Activated CD8-positive, alpha-beta memory T cell treated with anti-CD3 and anti-CD28 coated beads, Interleukin-2, amount 10 ng/mL, durations not matched to agents 7 days and 5 days (primary cell): ENCODE measurements at places on chromosomes 2 and 18.

DNA sequence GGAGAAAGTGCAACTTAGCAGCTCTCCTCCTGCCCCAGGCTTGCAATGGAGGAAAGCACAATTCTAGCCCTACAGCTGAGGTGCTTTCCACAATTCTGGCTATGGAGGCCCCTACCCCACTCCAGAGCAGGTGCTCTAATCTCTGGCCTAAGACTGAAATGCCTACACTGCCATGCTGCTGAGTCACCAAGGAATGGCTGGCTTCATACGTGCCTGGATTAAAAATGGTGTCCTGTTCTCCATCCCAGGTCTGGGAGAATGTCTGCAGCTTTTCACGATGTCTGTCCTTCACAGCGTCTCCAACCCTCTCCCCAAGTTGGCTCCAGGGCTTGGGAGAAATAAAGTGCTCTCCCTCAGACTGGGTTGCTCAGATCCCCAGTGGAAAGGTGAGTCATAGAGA lies 48.5 kb downstream of the MBOAT2 start:
- DNase-seq, result no peak

- peak; percentile 46 for DNase-seq
These were observed 17.8 kb upstream of the PMAIP1 start for GRCh38 chr18:59881728-59882656.

DNA sequence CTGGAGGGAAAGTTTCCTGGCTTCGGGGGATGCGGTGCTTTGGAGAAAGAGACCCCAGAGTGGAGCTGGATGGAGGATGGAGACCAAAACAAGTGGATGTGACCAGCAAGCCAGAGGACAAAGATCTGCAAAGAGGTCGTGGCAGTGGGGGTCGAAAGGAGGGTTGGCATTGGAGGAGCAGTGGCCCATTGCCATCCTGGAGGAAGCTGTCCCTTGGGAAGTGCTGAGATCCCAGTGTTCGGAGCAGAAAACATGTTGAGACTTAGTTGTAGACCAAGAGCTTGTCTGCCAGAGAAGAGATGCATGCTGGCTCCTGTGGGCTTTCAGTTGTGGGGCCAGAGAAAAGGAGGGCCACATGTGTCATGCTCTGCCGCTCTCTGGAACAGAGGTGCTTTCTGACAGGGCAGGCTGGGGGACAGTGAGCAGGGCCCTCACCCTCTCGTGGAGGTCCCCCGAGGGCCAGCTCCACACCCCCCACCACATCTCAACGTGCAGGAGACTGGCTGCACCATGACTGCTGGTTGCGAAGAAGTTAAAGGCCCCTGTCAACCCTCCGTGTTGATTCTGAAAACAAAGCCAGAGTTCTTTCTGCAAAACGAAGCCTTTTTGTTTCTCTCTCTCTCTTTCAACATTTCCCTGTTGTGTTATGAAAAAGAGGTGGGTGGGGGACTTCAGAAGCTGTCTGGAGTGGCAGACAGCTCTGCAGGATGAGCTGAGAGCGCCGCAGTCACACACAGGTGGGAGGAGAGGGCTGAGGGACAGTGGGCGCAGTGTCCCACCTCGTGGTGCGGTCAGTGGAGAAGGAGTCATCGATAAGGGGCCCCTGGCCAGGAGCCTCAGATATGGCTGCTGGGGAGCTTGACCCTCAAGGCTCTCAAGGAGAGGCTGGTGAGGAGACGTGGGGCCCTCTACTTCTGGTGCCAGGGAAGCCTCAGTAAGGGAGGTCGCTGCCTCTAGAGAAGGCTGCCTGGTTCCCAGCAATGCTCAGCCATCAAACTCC lies 77.6 kb upstream of the BCL2L11 start:
- no peak for DNase-seq

DNA sequence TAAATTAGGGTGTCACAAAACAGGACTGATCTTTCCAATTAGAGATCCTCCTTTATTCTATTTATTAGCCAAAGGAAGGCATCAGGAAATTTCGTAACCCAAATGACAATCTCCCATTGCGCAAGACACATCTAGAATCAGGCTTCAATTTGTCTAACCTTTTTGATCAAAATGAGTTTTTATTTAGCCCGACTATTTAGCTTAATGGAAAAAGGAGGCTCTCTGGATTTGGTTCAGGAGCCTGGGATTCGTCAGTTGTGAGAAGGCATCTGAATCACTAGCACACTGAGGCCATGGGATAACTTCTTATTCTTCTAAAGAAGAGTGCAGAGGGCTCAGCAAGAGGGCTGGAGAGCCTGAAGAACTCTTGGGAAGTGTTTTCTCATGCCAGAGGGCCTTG lies 332.1 kb upstream of the ETAA1 start:
- no peak for DNase-seq

- peak; percentile 54 for DNase-seq
These were observed 26.9 kb upstream of the DTNB start for GRCh38 chr2:25700221-25700660.

- no peak for DNase-seq
These were observed 265.8 kb upstream of the SLC14A2 start for GRCh38 chr18:45349467-45349866.

DNA sequence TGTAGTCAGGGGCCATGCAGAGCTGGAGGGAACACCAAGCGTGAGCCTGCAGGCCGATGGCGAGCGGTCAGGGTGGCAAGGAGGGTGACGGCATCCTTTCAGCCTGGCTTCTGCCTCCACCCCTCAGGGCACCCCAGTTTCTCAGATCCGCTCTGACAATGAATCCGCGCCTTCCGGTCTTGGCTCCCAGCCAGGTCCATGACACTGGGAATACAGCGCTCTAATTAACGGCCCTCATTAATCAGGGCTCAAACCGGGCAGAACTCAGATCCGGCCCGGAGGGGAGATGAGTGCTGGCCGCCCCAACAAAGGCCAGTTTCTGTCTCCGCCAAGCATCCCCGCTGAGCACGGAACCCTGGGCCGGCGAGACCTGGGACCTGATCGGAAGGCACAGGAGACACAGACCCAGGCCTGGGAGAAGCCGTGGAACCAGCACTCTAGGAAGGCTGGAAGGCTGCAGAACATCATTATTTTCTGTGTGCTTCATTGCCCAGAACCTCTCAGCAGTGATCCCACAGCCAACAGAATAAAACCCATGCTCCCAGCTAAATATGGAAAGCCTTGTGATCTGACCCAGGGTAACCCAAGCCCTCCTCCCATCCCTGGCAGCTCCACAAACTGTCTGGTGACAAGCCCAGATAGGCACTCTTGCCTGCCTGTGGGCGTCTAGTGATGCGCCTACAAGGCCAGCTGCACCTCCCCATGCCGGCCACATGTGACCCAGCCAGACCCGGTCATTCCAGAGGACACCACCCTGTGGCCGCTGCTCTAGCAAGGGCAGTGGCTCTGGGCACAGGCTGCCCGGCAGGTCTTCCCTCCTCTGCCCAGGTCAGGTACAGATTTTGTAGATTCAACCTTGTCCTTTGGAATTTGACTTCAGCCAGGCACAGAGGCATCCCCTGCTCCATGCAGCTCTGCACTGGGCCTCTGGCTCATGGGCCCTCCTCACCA lies 438.7 kb upstream of the MYT1L start:
- DNase-seq, result no peak

- no peak for DNase-seq
These were observed 211.7 kb downstream of the SP3 start for GRCh38 chr2:173753441-173753840.

GRCh38 chr2:45244928-45245327 lies 235.7 kb upstream of the SIX2 start:
- DNase-seq, result no peak

DNA sequence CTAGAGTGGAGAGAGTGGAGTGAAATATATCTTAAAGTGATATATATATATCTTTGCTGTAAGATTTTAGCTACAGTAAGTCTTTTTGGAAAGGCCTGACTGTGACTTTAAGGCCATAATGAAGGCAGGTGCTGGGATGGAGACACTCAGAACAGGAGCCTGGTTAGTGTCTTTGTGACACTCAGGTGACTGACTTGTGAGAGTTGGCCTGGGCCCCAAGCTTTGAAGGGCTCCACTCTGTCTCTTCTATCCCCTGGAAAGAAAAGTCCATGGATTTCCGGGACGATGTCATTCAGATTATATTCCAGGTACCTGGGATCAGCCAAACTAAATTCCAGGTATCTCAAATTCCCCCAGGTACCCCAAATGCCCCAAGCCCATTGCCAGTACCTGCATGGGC lies 276.6 kb downstream of the PDE11A start:
- no peak for DNase-seq

- DNase-seq, result no peak
These were observed 1.7 kb downstream of the ROCK2 start for GRCh38 chr2:11342551-11343367.

GRCh38 chr2:223908304-223908998 lies 36.7 kb downstream of the WDFY1 start:
- DNase-seq, result no peak

- peak; percentile 73 for DNase-seq
These were observed 15.5 kb downstream of the WDFY1 start for GRCh38 chr2:223929571-223930102.

DNA sequence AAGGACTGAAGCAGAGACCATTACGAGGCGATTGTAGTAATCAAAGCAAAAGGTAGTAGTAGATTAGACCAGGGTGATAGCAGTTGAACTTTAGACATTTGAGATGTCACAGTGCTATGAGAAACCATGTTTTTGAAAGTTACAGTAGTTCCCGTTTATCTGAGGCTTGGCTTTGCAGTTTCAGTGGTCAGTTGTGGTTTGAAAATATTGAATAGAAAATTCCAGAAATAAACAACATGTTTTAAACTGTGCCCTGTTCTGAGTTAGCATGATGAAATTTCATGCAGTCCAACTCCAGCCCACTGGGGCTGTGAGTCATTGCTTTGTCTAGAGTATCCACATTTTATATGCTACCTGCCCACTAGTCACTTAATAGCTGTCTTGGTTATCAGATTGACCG lies 47.5 kb downstream of the ZNF638 start:
- DNase-seq, result no peak

DNA sequence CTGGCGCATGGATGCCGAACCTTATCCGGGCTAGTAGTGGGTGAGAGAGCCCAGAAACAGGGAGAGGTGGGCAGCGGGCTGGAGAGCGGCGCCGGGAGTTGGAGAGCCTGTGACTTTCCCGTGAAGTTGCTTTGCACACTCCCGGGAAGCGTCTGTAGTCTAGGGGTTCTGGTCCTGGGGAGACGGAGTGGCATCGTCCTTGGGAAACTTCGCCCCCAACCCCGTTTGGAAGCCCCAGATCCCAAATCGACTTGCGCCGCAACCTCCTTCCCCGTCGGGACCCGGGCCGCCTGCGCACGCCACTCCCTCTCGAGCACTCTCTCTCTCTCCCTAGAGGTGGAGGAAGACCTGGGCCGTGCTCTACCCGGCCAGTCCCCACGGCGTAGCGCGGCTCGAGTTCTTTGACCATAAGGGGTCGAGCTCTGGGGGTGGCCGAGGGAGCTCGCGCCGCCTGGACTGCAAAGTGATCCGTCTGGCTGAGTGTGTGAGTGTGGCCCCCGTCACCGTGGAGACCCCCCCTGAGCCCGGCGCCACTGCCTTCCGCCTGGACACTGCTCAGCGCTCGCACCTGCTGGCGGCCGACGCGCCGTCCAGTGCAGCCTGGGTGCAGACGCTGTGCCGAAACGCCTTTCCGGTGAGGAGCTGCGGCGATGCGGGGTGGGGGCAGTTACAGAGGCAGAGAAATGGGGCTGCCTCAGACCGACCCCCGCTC lies 456 bp downstream of the DOK1 start:
- DNase-seq, result peak; percentile 64

DNA sequence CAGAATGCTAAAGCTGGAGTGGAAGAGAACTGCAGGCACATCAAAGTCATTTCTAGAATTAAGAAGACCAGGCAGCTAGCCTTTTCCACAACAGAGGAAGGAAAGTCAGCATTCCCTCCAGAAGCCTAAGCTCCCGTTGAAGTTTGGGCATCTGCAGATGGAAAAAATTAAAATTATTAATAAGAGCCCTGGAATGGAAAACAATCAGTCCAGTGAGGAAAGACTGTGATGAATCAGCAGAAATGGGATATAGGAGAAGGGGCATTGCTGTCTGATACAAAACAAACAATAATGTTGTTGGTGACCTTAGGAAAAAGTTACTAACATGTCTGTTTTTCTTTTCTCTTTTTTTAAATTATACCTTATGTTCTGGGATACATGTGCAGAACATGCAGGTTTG lies 450.7 kb upstream of the SLC14A2 start:
- no peak for DNase-seq

DNA sequence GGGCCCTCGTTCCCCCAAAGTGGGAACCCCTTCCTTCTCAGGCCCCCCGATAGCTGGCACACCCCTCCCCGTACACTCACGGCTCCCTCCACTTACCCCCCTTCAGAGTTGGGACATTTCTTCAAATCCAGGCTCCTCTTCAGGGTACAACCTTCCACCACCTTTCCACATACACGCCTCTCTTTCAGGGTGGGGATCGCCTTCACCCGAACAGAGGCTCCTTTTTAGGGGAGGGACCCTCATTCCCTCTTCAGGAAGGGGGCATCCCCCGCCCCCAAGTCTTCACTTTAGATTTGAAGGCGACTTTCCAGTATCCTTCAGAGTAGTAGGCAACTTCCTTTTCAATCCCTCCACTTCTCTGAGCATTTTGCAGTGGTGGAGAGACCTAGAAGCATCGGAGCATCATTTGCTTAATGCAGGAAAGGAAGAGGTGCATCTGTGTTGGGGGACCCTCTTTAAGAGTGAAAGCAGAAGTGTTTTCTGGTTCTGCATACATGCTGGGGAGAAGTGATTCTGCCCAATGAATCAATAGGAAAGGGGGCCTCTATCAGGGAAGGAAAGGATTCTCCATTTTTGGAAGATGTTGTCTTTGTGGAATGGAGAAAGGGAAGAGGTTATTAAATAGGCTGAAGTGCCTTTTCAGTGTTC lies 845 bp downstream of the EML4 start:
- DNase-seq, result no peak

DNA sequence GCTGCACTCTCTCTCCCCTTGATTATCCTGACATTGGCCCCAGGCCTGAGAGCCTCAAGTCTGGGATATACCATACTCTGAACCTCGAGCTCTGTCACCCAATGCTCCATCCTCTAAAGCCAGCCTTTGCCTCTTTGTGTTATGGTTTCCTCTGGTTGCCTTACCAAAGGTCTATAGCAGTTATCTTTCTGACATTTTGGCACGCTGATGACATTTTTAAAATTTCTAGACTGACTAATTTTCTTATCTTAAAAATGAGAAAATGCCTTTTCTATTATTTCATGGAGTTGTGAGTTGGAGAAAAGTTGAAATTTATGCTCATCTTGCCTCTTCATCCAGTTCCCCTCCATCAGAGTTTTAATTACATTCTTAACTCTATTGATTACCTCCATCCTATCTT lies 62.7 kb downstream of the PKP4 start:
- no peak for DNase-seq

DNA sequence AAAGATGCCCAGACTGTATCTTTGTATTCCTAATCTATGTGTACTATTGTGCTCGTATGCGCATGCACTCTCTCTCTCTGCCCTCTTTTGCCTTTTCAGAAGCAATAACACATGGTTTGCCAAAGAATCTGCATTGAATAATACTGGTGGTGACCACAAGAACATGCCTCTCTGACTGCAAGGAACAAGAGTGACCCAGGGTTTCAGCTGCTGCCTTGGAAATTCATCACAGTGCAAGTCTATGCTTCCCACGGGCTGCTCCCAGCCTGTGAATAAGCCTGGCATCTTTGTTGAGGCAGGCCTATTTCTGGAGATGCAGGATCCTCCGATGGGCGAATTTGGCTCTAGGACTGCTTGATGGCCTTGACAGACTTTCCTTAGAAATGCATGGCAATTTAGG lies 689.4 kb upstream of the FANCL start:
- no peak for DNase-seq

GRCh38 chr2:144702051-144702450 lies 182.1 kb upstream of the ZEB2 start:
- DNase-seq, result no peak

GRCh38 chr18:27412556-27412955 lies 227.4 kb upstream of the CHST9 start:
- DNase-seq, result no peak
